Coronary artery (tissue), 2 donors: ENCODE measurements at places on chromosomes 7 and 10.

DNA sequence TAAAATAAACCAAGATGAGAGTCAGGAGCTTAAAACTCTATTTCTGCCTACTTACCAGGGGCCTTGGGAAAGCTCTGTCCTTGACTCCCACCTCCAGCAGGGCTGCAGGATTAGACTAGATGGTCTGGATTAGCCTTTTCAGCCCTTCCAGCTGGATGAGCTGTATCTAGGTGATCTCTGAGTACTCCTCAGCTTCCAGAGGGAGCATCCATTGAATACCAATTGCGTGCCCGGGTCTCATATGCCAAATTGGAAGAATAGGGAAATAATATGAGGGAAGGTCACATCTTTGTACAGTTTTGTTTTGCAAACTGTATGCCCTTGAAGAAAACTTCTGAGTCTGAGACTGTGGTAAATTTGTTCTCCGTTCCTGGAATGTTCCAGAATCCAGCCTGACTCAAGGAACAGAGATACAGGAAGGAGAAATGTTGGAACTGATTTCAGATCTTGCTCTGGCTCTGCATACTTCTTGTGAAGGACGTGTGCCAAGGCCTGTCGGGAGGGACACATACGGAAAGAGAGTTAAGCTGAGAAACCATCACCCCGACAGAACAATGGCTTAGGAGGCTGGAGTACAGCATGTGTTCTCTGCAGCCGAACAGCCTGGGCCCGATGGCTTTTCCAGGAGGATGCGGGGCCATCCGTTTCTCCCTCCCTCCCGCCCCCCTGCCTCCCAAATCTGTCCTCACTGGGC is 44.9 kb downstream of the MINDY4 start:
- DNase-seq = no peak

- DNase-seq = no peak
Observed at GRCh38 chr7:117332031-117332430, 9.2 kb upstream of the WNT2 start.

DNA sequence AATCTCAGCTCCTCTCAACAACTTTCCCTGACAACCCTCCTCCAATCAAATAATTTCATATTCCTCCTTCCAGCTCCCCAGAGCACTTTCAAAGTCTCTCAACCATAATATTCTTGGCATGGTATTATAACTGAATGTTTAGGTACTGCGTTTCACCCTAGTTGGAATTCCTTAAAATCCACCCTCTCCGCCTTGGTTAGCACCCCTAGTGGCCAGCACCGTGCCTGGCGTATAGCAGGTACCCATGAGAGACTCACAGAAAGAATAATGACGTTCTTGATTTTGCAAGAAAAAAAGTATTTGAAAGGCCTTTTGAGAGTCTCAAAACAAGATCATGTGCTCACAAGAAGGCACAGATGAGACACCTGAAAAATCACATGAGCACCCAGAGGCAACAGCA is 50.9 kb downstream of the GLI3 start:
- no peak for DNase-seq

- DNase-seq = no peak
Observed at GRCh38 chr7:47652591-47652990, 70.7 kb upstream of the TNS3 start.

DNA sequence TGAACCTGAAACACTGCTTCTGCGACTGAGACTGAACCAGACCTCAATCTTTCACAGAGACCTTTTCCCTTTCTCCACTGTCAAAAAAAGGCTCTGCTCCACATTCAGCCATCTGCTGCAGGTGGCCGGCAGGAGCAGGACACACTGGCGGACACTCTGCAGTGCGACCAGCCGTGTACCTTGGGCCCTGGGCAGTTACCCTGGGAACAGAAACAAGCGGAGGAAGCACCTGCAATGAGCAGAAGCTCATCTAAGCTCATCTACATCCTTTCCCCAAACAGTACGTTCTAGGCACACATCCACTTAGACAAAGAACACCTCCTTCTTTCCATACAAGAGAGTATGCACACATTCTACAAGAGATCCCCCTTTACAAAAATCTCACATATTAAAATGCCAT is 22.8 kb downstream of the VOPP1 start:
- DNase-seq = no peak

- no peak for DNase-seq
Observed at GRCh38 chr7:129713544-129713943, 102.0 kb downstream of the NRF1 start.
